Fibroblast of skin of scalp (primary cell): ENCODE measurements at places on chromosomes 2 and 18.

GRCh38 chr2:222754324-222754930, 83.0 kb downstream of the MOGAT1 start:
- no peak for DNase-seq

DNA sequence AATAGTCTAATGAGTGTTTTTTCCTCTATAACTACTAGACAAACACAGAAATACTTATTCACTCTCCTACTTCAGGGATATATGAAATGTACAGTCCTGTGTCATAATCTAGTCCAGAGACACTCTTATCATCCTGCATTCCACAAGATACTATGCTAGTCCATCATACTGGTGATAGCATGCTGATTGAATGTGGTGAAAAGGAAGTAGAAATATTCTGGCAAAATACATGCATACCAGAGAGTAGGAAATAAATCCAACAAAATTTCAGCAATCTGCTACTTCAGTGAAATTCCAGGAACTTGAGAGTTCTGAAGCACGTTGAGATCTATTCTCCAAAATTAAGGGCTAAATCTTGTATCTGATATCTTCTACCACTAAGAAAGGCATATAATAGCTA, 353.9 kb downstream of the PID1 start:
- DNase-seq, result peak; percentile 63

GRCh38 chr2:205984381-205984780, 101.6 kb downstream of the INO80D start:
- no peak for DNase-seq

- no peak for DNase-seq
These were observed 550.9 kb downstream of the ADCYAP1 start for GRCh38 chr18:1455605-1456004.

DNA sequence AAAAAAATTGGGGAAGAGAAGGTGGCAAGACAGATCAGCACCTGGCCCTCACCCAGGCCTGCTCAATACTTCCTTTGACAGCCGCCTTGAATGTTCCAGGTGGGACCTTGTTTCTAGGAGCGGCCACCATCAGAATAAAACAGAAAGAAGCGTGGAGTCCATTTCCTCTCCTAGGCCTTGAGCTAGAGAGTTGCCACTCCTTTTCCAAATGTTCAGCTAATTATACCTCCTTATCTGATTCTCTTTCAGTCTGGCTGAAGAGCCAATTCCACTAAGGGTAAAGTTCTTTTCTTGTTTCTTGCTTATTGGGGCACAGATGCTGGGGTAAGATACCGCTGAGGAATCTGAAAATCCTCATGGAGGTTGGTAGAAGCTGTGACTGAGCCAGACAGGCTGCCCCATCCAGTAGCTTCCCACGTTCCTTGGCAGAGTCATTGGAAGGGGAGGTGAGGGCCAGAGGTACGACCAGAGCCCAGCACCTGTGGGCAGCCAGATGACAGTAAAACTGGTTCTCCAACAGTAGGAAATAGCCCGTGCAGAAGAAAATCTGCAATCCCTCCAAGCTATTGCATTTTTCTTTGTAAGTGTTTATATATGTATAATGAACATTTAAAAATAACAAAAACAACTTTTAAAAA, 51.5 kb downstream of the PLB1 start:
- DNase-seq, result no peak

DNA sequence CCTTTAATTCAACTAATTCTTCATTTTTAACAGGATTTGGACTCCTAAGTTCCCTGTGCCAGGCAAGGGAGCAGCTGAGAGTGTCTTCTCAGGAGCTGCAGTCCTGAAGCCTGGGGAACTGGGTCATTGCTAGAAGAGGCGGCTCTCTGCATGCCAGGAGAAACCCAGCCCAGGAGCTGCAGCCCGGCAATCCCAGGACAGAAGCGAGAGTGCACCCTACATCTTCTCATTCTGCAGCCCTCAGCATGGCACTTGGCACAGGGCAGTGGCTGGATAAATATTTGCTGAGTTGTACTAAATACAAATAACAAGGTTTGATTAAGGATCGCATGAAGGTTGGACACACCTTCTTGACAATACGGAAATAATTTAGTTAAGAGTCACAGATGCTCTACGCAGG, 244.9 kb upstream of the PXDN start:
- DNase-seq, result no peak

DNA sequence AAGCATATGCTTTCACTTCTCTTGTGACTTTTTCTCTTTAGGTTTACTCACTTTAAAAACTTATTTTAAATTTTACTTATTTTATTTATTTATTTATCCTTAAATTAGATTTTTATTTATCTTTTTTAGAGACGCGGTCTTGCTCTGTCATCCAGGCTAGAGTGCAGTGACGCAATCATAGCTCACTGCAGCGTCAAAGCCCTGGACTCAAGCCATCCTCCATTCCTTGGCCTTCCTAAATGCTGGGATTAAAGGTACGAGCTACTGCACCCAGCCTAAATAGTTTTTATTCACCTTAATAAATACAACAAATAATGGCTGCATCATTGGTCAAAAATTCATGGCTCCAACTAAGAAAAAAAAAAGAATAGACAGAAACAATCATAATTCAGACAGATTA, 415.7 kb upstream of the FIGN start:
- DNase-seq, result no peak

DNA sequence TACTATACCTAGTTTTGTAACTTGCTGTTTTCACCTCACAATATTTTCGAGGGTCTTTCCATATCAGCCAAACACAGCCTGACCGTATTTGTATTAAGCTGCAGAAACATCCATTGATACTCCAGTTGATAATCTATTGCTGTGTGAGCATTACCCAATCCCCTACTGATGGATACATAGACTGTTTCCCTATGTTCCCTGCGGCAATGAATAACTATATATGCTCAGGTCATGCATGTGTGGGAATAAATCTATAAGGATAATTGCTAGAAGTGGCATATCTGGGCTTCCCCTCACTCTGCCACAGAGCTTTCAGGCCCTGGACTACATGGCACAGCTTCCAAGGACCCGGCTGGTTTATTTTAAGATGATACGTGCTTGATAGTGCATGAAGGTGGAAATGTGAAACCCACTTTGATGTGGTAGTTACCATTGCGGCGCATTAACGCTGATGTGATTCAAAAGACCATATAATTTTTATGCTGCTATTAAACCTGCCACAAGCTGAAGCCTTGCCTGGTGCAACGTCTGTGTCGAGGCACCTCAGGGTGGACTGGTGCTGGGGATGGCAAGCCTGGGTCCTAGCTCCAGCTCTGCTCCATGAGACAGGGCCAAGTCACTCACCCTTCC, 130.8 kb upstream of the MSH6 start:
- DNase-seq, result no peak

- no peak for DNase-seq
These were observed 130.5 kb downstream of the NCK2 start for GRCh38 chr2:105875241-105875640.

DNA sequence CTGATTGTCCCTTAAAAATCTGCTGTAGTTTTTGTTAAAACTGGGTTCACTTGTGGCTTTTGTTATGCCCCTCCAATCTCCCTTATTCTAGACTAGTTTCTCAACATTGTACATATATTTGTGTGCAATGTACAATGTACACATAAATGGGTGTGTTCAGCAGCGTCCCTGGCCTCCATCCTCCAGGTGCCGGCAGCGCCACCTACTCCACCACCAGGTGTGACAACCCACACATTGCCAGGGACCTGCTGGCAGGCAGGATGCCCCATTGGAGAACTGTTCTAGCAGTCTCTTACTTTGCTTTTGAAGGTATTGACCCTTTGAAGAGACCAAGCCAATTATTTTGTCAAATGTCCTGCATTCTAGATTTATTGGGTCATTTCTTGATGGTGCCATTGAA, 75.4 kb downstream of the SH3RF3 start:
- no peak for DNase-seq

DNA sequence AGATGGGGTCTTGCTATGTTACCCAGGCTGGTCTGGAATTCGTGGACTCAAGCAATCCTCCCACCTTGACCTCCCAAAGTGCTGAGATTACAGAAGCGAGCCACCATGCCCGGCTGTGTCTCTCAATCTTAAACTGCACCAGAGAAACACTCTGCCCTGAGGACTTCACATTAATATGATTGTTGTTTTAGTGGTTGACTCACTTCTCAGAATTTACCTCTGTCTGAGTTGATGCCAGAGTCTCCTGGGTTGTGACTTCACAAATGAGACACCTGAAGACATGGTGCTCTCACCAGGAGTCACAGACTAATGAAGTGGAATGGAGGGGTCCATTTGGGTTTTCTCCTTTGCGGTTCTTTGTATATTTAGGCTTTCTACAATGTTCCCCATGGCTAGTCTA, 61.0 kb upstream of the TGIF1 start:
- no peak for DNase-seq

GRCh38 chr2:128412181-128412871, 93.7 kb upstream of the HS6ST1 start:
- DNase-seq, result no peak

GRCh38 chr2:75915851-75916634, 205.3 kb upstream of the GCFC2 start:
- DNase-seq, result no peak
